ENCODE measurements at places on chromosomes 2 and 18. TPM values are rescaled to one million over a fixed set of nuclear protein-coding genes. Genes with fewer than 3 reads are reported as not detected.

DNA sequence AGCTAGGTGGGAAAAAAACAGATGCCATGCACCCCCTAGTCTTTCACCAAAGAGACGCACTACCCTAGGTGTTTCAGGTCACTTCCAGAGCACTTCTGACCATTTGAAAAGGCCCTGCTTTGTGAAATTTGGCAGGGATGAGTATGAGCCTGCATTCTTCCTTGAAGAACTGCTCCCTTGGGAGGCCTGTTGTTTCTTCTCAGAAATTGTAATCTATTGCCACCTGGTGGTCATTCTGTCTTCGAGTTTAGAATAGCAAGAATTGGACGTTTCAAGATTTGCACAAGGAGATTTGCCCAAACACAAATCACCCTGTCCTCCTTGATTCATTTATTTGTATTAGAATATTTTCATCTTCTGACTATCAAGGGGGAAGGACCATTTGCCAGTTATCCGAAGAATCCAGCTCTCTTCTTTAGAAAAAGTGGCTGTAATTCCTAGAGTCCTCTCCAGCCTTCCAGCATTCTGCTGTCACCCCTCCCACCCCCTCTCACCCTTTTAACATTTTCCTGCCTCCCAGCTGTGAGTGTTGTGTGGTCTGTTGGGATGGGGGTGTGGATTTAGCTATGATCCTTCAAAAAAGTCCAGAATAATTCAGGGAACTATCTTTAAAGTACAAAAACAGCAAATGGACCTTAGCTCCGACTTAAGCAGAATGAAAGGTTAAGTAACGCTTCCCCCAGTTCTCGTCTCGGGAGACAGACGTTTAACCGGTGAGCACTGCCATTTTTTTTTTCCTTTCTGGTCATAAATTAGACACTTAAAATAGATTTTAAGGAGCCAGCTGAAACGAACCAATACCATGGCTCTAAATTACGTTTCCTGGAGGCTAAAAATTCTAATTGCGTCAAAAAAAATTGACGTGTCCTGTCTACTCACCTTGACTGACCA lies 3.7 kb upstream of the GAD1 start:
- peaks cover 47% of the 10 kb centered on the region for H3K27me3 ChIP-seq
- no peak overlapping the region for H3K27ac ChIP-seq
- H3K4me3 ChIP-seq: no peak overlapping the region
- H3K4me1 ChIP-seq: peaks cover 24% of the 10 kb centered on the region
- no peaks in the 10 kb centered on the region for H3K36me3 ChIP-seq

DNA sequence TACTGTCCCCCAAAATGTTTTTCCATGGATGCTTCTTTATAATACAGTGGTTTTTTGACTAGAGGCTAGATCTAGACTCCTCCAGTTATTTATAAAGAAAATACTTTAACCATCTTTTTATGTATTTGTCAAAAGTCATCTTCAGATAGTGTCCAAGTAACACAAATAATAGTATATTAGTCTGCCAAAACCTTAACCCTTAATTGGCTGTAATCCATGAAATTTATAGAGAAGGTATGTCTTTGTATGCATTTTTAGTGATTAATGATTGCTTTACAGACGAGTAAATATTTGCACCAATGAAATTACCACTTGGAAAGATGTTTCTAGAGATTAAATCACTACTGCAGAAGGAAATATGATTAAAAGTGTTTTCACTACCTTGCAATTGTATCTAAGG lies 451.8 kb upstream of the NRXN1 start:
- H3K4me3 ChIP-seq: no peak overlapping the region
- no peaks in the 10 kb centered on the region for H3K4me1 ChIP-seq
- H3K27ac ChIP-seq: no peak overlapping the region
- no peak for DNase-seq
- H3K27me3 ChIP-seq: no peaks in the 10 kb centered on the region
- no peaks in the 10 kb centered on the region for H3K36me3 ChIP-seq

DNA sequence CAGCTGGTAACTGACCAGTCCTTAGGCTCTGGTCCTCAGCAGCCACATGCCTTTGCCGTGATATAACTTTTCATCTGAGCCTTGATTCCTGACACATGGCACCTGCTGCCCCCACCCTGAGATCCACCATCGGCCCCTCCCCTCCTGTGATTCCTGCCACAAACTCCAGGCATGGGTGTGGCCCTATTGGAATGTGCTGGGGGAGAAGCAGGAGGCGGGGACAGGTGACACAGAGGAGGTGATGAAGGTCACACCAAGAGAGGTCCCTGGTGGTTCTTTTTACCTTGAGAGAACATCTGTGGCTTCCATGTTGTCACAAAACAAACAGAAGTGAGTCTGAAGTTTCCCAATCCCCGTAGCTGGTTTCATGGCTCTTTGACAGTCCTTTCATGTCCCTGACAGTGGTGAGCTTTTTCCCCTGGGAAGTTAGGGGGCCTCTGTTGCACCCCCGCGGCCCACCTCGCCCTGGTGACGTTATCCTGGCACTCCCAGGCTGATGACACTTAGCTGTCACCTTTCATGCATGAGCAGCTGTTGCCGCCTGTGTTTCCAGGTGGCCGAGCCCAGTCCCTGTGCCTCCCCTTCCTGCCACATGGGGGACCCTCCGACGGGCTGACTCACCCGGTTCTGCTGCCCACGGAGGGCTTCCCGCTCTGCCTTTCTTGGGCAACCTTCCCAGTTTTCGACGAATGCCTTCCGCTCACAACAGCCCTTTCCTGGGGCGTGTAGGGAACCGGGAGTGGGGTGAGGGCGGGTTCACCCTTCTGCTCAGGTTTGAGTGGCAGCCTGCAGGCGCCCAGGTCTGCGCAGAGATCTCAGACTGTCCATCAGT lies 66.3 kb upstream of the GLI2 start:
- no peaks in the 10 kb centered on the region for H3K4me1 ChIP-seq
- no peak overlapping the region for H3K4me3 ChIP-seq
- H3K27ac ChIP-seq: no peak overlapping the region
- DNase-seq: no peak

GRCh38 chr2:217886091-217886490 lies 116.7 kb downstream of the TNS1 start:
- DNase-seq: peak; percentile 26
- no peaks in the 10 kb centered on the region for H3K27me3 ChIP-seq

DNA sequence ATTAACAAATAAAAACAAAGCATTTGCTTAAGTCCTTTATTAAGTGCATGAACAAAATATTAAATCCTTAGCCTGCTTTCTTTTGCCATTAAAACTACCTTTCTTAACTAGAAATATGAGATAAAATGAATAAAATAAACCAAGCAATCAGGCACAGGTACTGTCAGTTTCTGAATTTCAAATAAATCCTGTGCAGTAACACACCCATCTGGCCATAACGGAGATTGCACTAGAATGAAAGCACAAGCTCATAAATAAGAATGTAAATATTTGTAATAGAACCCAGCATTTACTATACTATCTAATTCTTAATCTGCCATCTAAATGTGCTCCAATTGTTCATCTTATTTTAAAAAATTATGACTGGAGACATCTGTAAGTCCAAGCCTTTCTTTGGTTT lies 31.9 kb downstream of the PRKRA start:
- peaks cover 7% of the 10 kb centered on the region for H3K36me3 ChIP-seq
- H3K27me3 ChIP-seq: no peaks in the 10 kb centered on the region
- DNase-seq: no peak
- H3K27ac ChIP-seq: no peak overlapping the region
- no peak overlapping the region for H3K4me3 ChIP-seq

DNA sequence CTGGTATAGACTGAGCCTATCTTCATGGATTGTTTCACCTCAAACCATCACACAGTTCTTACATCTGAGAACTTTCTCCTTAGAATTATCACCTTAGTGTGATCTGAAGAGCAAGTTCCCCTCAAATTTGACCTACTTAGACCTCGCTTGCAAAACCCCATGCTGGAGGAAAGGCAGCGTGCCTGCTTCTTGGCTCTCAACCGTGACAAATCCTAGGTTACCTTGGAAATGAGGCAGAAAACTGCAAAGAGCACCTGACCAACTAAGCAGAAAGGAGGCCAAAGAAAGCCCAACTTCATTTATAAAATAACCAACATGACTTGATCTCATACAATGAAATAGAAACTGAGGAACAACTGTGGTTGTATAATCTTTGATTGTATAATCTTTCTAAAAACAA lies 146.4 kb downstream of the RAB3GAP1 start:
- no peak for DNase-seq
- no peaks in the 10 kb centered on the region for H3K4me1 ChIP-seq
- no peak overlapping the region for H3K27ac ChIP-seq
- no peak overlapping the region for H3K4me3 ChIP-seq
- no peaks in the 10 kb centered on the region for H3K36me3 ChIP-seq
- no peaks in the 10 kb centered on the region for H3K27me3 ChIP-seq

- no peaks in the 10 kb centered on the region for H3K36me3 ChIP-seq
- no peak overlapping the region for H3K4me3 ChIP-seq
- H3K27me3 ChIP-seq: no peaks in the 10 kb centered on the region
- H3K4me1 ChIP-seq: peaks cover 26% of the 10 kb centered on the region
- H3K27ac ChIP-seq: no peak overlapping the region
These were observed 157.0 kb downstream of the LDLRAD4 start for GRCh38 chr18:13375302-13376255.

DNA sequence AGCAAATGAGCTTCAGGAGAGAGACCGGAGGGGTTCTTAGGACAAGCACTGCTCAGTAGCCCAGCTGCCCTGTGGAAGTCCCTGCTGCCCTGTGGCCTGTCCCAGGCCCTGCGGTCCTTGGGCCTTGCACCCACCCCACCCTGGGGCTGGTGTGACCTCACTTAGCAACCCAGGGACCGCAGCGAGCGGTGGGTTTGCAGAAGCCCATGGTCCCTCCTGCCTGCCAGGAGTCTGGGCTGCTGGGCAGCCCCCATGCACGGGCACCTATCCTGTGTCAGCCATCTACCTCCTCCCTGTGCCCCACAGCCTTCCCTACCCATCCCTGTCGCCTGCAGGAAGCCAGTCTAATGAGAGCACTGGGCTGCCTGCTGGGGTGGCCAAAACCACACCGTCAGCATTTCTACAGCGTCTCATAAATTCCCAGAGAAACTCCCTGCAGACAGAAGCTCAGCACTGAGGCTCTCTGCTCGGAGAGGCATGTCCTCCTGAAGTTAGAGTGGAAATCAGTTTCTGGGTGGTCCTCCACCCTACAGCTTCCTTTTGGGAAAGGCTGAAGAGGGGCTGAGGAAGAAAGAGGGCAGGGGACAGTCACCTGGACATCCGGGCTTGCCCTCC lies 231.1 kb upstream of the HS6ST1 start:
- no peak overlapping the region for H3K4me3 ChIP-seq
- H3K4me1 ChIP-seq: no peaks in the 10 kb centered on the region
- H3K36me3 ChIP-seq: no peaks in the 10 kb centered on the region
- H3K27ac ChIP-seq: no peak overlapping the region
- DNase-seq: no peak

- no peaks in the 10 kb centered on the region for H3K4me1 ChIP-seq
- DNase-seq: no peak
- H3K36me3 ChIP-seq: no peaks in the 10 kb centered on the region
- no peak overlapping the region for H3K4me3 ChIP-seq
These were observed 80.1 kb upstream of the SMIM21 start for GRCh38 chr18:75507636-75508035.

DNA sequence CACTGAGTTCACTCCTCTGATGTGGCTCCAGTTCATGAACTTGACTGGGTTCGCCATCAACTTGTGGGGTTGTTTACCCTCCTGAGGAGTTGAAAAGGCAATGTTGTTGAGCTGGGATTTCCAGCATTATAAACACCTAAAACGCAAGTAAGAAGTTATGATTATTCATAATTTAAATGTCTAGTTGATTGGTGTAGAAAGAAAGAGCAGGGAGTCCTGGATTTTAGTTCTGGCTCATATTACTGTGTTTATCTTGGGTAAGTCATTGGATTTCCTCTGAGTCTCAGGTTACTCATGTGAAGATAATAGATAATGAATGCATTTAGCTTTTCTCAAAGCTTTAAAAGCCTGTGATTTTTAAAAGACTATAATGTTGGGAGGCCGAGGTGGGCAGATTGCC lies 438.0 kb upstream of the CDH20 start:
- H3K27me3 ChIP-seq: no peaks in the 10 kb centered on the region
- no peaks in the 10 kb centered on the region for H3K36me3 ChIP-seq
- H3K4me3 ChIP-seq: no peak overlapping the region
- DNase-seq: no peak
- H3K27ac ChIP-seq: no peak overlapping the region

GRCh38 chr18:44589693-44590355 lies 90.9 kb upstream of the SETBP1 start:
- H3K36me3 ChIP-seq: no peaks in the 10 kb centered on the region
- no peaks in the 10 kb centered on the region for H3K4me1 ChIP-seq
- no peaks in the 10 kb centered on the region for H3K27me3 ChIP-seq
- H3K4me3 ChIP-seq: no peak overlapping the region
- no peak overlapping the region for H3K27ac ChIP-seq
- DNase-seq: no peak

GRCh38 chr2:53911434-53912189 lies 51.8 kb upstream of the GPR75 start:
- H3K4me1 ChIP-seq: no peaks in the 10 kb centered on the region
- H3K27ac ChIP-seq: no peak overlapping the region
- no peaks in the 10 kb centered on the region for H3K27me3 ChIP-seq
- peaks cover 76% of the 10 kb centered on the region for H3K36me3 ChIP-seq

DNA sequence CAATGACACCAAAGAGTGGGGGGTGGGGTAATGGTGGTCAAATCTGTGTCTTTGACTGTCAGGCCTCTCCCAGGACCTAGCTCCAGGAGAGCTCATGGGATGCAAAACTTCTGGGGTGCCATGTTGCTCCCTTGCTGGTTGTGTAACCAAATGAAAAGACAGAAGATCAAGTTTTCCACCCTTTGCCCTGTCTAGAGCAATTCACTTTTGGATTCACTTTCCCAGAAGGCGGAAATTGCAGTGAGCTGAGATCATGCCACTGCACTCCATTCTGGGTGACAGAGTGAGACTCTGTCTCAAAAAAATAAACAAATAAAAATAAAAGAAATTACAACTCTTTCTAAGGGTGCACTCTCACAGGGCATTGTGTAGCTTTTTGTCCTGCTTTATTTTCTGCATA lies 34.9 kb upstream of the PLA2R1 start:
- no peak overlapping the region for H3K4me3 ChIP-seq
- H3K4me1 ChIP-seq: peaks cover 3% of the 10 kb centered on the region
- no peak for DNase-seq
- no peaks in the 10 kb centered on the region for H3K36me3 ChIP-seq
- H3K27me3 ChIP-seq: no peaks in the 10 kb centered on the region

DNA sequence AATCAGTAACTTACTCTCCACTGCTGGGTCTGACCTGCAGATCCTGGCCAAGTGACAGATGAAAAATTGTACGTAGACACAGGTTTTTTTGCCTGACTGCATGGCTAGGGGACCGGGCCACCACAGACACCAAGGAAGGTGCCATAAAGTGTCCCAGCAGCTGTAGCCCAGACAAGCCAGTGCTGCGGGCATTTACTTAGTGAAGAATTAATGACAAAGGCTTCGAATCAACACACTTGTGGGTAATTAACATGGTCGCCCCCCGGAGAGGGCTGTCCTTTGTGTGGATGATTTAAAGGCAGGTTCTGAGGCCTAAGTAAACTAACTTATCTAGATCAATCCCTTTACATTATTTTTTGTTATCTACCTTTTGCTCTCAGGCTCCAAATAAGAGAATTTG lies 1709.1 kb upstream of the LRRTM1 start:
- no peaks in the 10 kb centered on the region for H3K36me3 ChIP-seq
- no peak overlapping the region for H3K4me3 ChIP-seq
- no peaks in the 10 kb centered on the region for H3K4me1 ChIP-seq

Gene SLC30A3
- polyA plus RNA-seq: 0.08 TPM

Gene SULT1C2
- not detected for polyA plus RNA-seq

Gene CABLES1
- polyA plus RNA-seq: not detected

Gene DTNB
- 3.3 TPM for polyA plus RNA-seq

Gene ANKZF1
- polyA plus RNA-seq: 49.5 TPM

Gene AMER3
- not detected for polyA plus RNA-seq

Gene TDRD15
- not detected for polyA plus RNA-seq

Data from CD14-positive monocyte (primary cell).